CD4-positive, alpha-beta memory T cell (primary cell): ENCODE measurements at places on chromosomes 3 and 15. TPM values are rescaled to one million over a fixed set of nuclear protein-coding genes. Genes with fewer than 3 reads are reported as not detected.

DNA sequence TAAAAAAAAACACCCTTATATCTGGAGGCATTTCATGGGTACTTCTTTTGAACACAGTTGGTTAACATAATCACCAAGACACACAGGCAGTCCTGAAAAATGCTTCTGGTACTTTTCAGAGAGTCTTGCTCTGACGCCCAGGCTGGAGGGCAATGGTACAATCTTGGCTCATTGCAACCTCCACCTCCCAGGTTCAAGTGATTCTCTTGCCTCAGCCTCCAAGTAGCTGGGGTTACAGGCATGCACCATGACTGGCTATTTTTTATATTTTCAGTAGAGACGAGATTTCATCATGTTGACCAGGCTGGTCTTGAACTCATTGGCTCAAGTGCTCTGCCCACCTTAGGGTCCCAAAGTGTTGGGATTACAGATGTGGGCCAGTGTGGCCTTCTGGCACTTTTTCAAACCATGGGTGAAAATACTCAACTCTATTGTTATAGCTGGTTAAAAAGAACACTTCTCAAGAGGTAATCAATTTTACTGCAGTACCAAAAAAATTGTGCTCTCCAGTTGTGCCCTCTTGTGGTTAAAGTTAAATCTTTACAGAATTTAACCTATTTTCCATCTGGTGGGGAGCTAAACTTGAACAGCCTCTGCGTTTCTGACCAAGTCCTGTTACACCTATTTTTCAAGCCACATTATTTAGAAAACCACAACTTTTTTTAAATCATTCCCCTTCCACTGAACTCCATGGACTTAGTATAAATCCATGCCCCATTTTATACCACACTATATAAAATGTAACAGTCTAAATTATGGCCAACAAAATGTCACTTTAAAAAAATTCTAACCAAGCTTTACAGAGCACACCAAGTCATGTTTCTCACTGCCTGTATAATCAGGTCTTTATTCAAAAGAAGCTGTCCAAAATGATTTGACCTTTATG is 1.2 kb upstream of the SNAPC5 start:
- DNase-seq, result peak; percentile 62

DNA sequence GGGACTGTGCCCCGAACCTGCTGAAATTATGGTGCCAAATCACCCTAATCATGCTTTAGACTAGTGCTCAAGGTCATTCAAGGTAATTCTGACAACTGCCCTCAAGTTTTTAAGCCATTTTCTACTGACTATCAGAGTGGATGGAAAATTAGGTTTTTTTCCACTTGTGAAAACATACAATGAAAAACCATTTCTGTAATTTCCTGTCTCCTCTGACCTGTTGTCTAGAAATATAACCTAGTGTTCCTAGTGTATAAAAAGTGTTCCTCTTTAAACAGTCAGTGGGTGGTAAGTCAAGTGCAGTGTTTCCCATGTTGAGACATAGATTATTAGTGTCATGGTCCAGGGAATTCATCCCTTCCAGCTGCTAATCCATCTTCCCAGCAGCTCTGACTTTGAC is 232.8 kb upstream of the UMPS start:
- no peak for DNase-seq

- DNase-seq, result no peak
These were observed 12.4 kb downstream of the EFCC1 start for GRCh38 chr3:129013491-129013891.

GRCh38 chr3:112561484-112561733 is 353 bp downstream of the ATG3 start:
- DNase-seq, result no peak

GRCh38 chr15:51094606-51095569 is at the start of gene TNFAIP8L3:
Gene TNFAIP8L3 (minus strand): TSS chr15:51094906. CDS start chr15:51094595, 311 bp downstream.
- no peak for DNase-seq

GRCh38 chr3:192747746-192748145 is 20.4 kb upstream of the FGF12 start:
- no peak for DNase-seq

DNA sequence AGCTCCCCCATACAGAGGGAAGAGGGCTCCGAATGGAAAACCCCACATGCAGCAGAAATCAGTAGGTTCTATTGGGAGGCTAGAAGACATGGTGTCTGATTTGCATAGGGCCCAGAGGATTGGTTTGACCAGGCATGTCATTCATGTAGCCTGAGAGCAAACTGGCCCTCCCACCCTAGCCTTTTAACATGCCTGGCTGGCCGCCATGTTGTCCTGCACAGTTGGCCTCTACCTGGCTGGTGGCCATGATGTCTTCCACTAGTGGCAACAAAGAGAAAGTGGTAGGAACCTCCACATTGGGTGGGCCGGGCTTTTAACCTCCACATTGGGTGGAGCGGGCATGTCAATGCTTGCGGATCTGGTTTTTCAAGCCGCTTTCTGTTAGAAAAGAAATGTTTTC is 312.1 kb downstream of the TAFA4 start:
- DNase-seq, result no peak

DNA sequence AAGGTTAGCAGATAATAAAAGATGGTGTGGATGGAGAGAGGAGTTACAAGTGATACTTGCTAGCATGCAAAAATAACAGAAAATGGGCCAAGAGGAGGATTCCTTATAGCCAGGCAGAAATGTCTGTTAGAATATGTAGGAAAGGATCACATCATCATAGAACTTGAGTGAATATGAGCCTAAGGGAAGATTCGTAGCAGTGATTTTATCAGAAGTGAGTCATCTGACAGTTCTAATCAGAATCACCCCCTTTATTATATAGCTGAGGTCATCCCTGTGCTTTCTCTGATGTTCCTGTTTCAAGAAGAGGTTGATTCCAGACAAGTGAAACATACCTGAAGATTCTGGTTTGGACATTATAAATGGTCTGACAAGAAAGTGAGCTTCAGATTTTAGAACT is 22.9 kb downstream of the EXOG start:
- no peak for DNase-seq

DNA sequence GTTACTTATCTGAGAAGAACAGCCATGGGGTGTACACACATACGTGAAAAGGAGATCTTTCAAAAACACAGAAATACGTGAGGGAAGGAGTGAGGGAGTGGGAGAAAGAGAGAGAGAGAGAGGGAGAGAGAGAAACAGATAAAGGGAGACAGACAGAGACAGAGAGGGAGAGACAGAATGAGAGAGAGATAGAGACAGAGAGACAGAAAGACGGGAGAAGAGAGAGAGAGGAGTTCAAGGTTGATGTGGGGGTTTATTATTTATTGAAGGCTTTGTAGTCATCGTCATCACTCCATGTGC is 64.0 kb downstream of the CHST2 start:
- DNase-seq, result no peak

DNA sequence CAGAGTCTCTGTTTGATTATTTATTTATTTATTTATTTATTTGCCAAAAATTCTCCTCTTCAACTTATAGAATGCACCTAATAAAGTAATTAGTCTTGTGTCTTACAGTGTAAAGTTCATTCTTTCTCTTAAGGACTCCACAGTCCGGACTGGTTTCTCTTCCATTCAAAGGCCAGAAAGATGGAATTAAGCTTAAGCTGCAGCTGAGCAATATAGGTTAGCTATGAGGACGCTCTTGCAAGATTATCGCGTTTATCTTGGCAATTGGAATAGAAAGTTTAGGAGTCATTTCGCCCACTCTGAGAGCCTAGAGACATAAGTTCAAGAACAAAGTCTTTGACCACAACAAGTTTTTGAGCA is 15.0 kb downstream of the TAGLN3 start:
- DNase-seq, result no peak

DNA sequence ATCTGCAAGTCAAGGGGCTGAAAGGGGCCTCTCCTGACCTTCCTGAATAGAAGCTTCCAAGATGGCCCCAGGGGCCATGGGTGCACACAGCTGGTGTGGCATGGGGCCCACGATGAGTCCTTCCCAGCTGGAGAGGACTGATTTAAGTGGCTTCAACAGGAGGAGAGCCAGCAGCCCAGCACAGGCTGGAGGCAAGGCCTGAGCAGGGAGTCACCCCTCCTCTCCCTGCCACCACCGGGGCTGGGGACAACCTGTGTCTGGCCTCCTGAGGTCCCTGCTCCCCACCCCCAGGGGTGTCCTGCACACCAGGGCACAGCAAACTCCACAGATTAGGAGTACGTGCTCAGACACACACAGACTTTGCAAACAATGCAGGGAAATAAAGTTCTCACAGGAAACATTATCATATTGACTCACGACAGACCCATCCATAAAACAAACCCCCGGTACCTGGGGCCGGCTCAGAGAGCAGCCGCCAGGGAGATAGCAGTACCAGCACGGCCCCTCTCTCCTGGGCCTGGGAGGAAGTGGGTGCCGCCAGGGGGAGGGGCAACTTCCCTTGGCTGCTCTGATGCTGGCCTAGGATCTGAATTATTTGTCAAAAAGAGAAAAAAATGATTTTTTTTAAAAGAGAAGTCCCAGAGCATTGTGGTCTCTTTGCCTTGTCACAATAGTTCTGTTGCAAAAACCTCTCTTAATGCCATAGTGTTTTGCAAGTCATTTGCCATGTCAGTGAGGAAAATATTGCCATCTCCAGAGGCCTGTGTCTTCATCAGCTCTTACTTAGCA is 21.9 kb upstream of the TSEN2 start:
- DNase-seq, result peak; percentile 4

GRCh38 chr3:55427739-55428138 is 59.4 kb downstream of the WNT5A start:
- no peak for DNase-seq

Gene CKMT1A
- total RNA-seq, result not detected

Gene PATL2
- total RNA-seq, result 62.8 TPM

Gene GASK1A
- not detected for total RNA-seq

Gene CDHR4
- total RNA-seq, result 0.17 TPM

Gene FEZF2
- not detected for total RNA-seq

Gene PEX5L
- total RNA-seq, result not detected

Gene UMPS
- 31.5 TPM for total RNA-seq

Gene KLHL40
- not detected for total RNA-seq

Gene SSUH2
- total RNA-seq, result not detected
